Stimulated activated CD8-positive, alpha-beta memory T cell treated with anti-CD3 and anti-CD28 coated beads, Interleukin-7, amount 100 ng/mL, for 1 hour (primary cell): ENCODE measurements at places on chromosomes 13 and 19.

- DNase-seq: peak; percentile 10
Measured at GRCh38 chr19:17681505-17682125, 6.5 kb downstream of the UNC13A start.

GRCh38 chr19:18416778-18417249 lies 2.4 kb upstream of the SSBP4 start:
- peak; percentile 32 for DNase-seq

DNA sequence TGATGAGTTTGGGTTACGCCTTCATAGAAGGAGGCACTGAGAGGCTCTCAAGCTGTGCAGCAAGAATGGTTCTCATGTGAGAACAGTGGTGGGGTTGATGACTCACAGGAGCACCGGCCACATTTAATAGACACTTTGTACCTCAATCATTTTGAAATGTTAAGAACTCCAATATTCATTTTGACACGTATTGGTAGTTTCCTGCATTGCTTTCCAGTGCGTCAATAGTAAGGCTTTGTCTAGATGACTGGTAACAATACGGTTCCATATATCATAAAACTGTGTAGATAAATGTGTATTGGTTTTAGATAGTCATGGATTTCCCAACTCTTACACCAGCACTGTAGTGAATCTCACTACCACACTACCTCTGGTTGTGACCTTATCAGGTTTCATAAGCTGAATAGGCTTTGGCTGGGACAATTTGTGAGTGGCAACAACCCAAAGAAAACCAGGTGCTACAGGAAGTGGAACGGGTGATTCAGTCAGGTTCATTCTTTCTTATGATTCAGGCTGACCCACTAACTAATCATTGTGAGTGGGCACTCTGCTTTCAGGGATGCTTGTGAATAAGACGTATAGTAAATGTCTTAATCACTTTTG lies 362.6 kb downstream of the KLF5 start:
- no peak for DNase-seq

GRCh38 chr13:110978390-110978789 lies 63.5 kb upstream of the ANKRD10 start:
- no peak for DNase-seq

GRCh38 chr13:25707726-25708125 lies 336.0 kb downstream of the ATP8A2 start:
- DNase-seq: no peak

- DNase-seq: no peak
Measured at GRCh38 chr19:39479916-39480315, 722 bp upstream of the TIMM50 start.

- DNase-seq: peak; percentile 56
Measured at GRCh38 chr19:18594096-18594823, 5.7 kb downstream of the REX1BD start.

DNA sequence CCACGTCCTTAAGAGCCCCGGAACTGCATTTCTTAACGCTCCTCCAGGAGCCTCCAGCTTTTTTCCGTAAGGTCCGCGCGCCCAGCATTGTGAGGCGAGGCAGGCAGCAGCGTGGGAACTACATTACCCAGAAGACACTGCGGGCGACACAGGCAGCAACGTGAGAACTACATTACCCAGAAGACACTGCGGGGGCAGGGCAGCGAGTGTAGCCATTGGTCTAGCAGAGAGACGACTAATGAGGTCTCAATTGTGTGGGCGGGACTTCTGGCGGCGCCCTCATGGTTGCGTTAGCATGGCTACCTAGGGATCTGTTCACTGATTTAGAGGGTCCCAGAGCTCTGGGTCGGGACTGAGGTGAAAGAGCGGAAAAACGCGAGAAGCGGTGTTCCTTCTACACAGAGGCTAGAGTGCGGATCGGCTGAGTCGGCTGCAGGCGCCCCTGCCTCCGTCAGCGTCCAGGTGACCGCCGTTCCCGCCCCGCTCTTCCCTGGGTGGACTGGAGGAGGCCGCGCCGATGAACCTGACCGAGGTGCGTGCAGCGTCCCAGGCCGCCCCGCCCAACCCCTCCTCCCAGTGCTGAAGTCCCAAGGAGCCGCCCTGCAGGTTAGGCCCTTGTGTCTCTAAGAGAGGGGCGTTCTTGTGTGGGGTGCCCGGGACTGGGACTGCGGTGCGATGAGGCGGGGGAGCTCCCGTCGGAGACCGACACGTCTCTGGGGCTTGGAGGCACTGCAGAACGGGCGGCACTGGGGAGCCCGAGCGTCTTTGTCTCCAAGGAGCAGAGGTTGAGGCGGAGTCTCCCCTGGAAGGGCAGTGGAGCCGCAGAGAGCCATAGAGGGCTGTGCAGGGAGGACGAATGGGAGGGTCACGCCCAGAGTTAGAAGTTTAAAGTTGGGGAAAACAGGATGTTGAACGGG lies at the start of gene ZNF749:
ZNF749 (plus strand) TSS at position 264 of the 917 bp plus-strand sequence; CDS start at position 518, 254 bp downstream.
- DNase-seq: peak; percentile 89

DNA sequence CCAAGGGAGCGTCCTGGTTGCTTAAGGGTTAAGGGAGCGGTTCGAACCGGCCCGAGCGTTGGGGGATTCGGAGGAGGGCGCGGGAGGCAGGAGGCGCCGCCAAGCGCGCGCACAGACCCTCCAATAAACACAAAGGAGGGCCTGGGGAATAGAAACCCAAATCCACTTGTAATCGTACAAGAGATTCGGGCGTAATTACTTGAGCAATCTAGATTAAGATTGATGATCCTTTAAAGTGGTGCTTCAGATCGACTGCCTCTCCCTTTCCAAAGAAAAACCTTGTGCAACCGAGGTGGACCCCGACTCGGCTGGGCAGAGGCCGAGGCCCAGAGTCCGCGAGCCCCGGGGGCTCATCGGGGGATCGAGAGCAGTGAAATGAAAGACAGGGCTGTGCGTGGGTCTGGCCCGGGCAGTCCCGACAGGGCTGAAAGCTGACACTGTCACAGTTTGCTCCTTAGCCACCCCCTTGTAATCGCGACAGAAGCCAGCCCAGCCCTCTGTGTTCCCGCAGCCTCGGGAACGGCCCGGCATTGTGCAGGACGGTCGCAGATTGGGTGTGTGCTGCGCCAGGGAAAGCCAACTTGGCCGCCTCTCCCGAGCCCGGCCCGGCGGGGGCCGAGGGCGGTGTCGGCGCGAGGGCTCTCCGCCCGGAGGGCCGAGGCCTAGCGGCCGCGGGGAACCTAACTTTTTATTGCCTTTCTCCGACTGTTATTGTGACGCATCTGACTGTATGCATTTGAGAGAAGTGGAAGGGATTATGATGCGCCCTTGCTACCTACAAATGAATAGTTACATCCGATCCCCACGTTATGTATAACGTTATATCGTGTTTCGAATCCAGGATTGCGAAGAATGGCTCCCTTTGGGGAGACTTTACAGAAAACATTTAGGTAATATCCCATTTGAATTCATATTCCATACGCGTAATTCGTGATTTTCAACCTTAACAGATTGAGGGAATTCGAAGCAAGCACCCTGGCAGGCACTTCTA lies 5.5 kb downstream of the MAB21L1 start:
- DNase-seq: no peak

DNA sequence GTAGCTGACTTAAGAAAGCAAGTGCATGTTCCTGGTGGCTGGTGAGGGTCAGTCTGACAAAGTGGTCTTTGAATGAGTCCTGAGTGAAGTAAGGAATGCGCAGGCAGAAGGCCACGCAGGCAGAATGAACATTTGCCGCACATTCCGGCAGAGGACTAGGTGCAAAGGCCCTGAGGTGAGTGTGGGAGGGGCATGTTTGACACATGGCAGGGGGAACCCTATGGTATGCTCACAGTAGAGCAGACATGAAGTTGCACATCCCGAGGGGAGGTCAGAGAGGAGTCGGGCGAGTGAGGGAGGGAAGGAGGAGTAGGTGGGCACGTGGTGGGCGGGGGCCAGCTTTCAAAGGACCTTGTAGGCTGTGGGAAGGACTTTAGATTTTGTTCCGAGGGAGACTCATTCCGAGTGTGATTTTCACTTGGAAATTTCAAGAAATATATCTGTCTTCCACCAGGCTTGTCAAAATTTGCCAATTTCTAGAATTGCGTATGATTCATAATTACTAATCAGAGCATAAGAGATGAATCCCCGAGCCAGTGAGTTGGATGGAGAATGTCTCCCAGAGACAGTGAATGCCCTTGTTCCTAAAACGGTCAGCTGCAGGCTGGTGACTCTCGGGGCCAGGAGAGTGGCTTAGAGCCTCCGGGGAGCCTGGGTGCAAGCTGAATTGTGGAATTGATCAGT lies 40.3 kb downstream of the ERICH6B start:
- DNase-seq: no peak

DNA sequence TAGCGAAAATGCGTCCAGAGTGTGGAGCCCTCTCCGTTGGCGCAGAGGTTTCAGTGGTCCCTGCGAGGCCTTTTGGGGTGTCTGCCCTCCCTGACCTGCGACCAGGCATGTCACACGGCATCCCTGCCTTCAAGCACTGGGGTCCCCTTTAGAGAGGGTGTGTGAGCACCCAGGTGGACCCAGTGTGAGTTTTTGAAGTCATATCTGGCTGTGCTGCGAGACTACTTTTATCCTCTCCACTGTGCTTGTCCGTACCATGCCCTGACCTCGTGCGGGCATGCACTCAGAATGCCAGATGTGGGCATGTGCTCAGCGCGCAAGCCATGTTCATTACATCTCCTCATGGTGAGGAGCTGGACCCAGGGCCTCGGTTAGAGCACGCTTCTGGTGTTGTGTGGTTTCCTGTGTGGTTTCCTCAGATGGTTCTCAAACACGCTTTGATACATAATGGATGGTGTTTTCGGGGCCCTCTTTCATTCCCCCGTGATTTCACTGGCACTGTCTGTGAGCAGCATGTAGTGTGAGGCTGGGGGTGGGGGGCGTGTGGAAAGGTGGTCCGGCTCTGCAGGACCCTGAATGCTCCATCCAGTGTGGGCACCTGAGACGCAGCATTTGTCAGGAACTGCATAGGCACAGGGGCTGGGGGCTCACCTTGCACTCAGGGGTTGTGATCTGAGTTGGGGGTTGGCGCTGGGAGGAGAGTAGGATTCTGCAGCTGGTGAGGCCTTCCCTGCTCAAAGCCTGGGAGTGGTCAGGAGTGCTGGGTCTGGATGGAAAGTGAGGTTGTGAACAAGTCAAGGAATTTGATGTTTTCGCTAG lies 2.3 kb downstream of the TFDP1 start:
- DNase-seq: no peak
